H9 (cell line): ENCODE measurements at places on chromosomes 4 and X.

- DNase-seq, result peak; percentile 32
These were observed 102.7 kb upstream of the TENM3 start for GRCh38 chr4:182140547-182140946.

- no peak for DNase-seq
These were observed 45.8 kb downstream of the EVC2 start for GRCh38 chr4:5662555-5662954.

DNA sequence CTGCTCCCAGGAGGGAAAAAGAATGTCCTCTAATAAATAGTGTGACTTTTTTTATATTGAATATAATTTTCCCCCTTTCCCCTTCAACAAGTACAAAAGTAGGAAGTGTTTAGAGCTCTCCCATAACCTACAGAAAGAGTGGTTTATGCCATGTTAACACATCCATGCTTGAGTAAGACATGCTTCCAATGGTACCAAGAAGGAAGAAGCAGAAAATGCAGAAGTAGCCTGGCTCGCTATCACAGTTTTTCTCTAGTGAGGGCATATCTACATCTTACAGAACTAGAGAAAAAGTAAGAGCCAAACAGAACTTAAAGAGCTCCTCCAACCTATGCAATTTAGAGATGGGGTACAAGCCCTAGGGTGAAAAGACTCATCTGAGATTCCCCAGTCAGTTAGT is 82.5 kb downstream of the ARHGEF9 start:
- DNase-seq, result no peak

GRCh38 chr4:114494246-114494803 is 104.3 kb upstream of the UGT8 start:
- peak; percentile 61 for DNase-seq

DNA sequence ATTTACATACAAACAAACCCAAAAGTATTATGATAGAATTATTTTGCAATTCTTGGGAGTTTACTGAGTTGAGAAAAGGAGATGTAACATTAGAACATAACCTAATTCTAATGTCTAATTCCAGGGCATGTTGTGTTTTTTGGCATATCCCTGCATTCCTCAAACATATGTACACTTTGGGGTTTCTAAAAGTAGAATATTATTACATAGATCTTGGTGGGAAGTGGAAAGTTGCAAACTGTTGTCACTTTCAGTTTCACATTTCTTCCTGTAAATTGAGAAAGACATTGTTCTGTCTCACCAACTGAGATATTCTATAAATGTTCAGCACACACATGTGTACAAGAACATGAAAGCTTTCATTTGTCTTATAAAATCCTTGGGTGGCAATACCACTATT is 24.4 kb upstream of the GBA3 start:
- DNase-seq, result no peak

DNA sequence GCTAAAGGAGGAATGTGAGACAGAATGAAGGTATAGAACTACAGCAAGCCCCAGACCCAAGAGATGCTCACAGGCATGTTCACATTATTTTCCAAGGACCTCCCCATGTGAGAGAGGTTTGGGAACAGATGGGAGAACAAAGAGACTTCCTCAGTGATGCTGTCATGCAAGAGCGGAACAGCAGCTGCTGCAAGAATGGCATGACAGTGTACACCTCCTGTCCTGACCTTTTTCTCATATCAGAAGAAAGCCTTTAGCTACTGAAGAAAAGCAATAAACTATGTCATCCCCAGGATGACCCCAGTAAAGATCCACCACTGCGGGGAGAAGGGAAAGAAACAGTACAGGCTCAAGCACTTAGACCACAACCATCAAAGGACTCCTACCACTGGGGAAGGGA is 7.2 kb downstream of the PRDM5 start:
- no peak for DNase-seq
